Kidney tubule cell (primary cell): ENCODE measurements at places on chromosomes 16 and 17.

DNA sequence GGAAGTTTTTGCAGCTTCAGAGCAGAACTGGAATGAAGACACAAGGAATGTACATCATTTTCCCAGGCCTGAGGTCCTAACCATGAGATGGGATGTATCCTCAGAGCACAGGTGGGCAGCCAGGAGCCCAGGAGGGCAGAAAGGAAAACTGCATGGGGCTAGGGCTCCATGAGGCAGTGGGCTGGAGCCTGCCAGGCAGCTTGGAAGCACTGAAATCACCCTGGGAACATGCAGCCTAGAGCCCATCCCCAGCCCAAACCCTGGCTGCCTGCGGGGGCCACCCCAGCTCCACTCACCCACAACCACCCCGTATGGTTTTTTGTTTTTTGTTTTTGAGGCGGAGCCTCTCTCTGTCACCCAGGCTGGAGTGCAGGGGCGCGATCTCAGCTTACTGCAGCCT is 86.2 kb upstream of the SIAH1 start:
- DNase-seq = no peak

- DNase-seq = no peak
Observed at GRCh38 chr17:55219934-55220333, 44.8 kb upstream of the HLF start.

GRCh38 chr16:51161440-51162195 is 10.5 kb upstream of the SALL1 start:
- DNase-seq = peak; percentile 47

DNA sequence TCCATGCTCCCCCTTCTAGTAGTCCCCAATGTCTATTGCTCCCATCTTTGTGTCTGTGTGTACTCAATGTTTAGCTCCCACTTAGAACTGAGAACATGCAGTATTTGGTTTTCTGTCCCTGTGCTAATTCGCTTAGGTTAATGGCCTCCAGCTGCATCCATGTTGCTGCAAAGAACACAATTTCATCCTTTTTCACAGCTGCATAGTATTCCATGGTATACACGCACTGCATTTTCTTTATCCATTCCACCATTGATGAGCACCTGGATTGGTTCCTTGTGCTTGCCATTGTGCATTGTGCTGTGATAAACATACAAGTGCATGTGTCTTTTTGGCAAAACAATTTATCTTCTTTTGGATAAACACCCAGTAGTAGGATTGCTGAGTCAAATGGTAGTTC is 77.0 kb upstream of the HSBP1 start:
- DNase-seq = no peak

GRCh38 chr17:55454906-55455474 is 33.4 kb upstream of the MMD start:
- peak; percentile 75 for DNase-seq

DNA sequence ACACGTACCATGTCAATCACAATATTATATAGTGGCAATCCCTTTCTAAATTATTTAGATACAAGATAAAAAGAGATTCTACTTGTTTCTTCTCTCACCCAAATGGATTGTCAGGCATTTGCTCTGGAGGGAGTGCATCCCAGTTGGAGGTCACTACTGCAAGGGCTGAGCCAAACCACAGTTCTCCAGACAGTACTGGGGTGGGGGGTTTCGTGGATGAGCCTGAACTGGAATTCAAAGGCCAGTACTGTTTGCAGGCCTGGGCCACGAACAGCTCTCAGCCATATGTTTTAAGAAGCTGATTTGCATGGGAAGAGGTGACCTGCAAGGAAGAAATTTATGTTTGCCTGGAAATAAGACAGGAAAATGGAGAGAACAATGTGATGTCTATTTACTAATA is 314.9 kb downstream of the PMP22 start:
- no peak for DNase-seq

- DNase-seq = no peak
Observed at GRCh38 chr17:48589831-48590606, at the start of gene HOXB3. Gene HOXB3, minus strand, starts transcription at chr17:48590241. Its CDS starts 37,767 bp downstream, at chr17:48552474.

DNA sequence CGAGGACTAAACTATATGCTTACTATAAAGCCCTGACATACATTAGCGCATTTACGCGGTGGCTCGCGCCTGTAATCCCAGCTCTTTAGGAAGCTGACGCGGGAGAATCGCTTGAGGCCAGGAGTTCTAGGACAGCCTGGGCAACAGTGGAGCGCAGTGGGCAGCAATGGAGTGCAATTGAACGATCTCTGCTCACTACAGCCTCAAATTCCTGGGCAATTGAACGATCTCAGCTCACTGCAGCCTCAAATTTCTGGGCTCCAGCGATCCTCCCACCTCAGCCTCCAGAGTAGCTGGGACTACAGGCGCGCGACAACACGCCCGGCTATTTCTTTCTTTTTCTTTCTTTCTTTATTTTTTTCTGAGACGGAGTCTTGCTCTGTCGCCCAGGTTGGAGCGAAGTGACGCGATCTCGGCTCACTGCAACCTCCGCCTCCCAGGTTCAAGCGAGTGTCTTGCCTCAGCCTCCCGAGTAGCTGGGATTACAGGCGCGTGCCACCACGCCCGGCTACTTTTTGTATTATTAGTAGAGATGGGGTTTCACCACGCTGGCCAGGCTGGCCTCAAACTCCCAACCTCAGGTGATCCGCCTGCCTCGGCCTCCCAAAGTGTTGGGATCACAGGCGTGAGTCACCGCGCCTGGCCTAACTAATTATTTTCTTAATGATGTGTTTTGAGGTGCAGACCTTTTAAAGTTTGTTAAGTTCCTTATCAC is 506 bp upstream of the COG7 start:
- no peak for DNase-seq

GRCh38 chr17:19933221-19933620 is 44.4 kb downstream of the AKAP10 start:
- DNase-seq = peak; percentile 17

- DNase-seq = no peak
Observed at GRCh38 chr16:20760346-20760745, 3.5 kb upstream of the ACSM3 start.

DNA sequence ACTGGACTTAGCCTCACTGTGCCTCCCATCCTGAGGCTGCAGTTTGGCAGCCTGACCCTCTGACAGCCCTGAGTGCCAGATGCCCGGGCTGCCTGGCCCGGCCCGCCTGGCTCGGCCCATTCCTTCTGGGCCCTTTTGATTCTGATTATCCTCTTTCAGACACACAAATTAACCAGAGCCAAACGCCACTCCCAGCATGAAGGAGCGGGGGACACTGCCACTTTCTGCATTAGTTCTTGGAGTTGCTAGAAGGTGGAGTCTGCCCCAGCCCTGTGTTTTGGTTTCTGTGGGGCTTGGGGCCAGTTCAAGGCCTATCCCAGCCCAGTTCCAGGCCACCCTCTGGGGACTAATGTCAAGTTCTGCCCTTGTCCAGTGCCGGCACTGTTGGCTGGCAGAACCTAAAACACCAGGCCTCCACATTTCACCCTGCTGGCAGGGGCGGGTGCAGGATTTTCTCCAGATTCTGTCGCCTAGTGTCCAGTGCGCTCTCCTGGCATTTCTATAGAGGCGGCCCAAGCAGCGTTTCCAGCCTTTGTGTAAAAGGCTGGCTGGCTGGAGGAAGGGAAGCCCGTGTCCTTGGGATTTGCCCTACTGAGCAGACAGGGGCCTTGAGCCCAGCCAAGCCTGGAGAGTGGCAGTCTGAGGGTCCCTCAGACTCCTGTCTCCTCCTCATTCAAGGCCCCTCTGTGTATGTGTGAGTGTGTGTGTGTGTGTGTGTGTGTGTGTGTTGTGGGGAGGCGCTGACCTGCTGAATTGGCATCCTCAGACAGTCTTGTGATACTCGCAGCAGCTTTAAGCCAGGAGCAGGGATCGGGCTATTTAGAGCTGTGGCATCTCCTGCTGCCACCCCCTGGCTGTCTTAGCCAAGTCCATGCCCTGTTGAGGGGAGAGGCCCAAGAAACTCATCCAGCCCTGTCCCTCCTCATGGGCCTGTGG is 21.4 kb downstream of the PLCD3 start:
- no peak for DNase-seq

- peak; percentile 83 for DNase-seq
Observed at GRCh38 chr16:30997725-30998711, 12.4 kb downstream of the STX1B start.

DNA sequence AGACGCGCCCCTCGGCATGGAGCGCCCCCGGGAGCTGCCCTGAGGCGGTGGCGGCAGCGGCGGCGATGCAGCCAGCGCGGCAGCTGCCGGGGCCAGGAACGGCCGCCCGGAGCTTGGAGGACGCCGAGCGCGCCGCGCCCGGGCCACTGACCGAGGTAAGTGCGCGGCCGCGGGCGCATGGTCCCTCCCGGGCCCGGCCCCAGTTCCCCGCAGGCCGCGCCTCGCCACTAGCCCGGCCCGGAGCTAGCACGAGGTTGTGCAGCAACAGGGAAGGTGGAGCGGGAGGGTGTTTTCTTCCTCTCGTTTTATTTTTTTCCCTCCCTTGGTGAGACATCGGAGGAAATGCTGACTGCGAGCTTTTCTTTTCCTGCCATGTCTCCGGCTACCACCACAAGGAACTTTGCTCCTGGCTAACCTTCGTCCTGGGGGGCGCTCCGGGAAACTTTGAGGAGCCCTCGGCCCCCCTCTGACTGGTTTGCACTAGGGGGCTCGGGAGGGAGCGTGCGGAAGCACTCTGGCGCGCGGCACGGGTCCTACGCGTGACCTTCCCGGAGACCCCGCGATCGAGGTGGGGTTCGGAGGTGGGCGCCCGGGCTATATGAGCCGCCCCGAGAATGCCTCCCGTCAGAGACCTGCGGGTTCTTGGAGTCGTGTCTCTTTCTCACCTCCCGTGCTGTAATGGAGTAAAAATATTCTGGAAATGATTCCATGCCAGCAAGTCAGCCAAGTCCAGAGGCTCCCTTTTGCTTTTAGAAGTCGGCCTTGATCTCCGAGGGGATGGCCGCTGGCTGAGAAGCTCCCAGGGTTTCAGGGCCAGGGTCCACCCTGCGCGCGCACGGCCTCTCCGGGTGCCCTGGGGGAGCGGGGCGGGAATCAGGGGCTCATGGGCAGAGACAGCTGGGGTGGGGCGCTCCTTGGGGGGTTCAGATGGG is 868 bp downstream of the KCNJ12 start:
- peak; percentile 54 for DNase-seq

GRCh38 chr16:75080205-75081029 is 36.2 kb downstream of the LDHD start:
- peak; percentile 42 for DNase-seq

- no peak for DNase-seq
Observed at GRCh38 chr17:44919411-44919810, 4.1 kb upstream of the GFAP start.

DNA sequence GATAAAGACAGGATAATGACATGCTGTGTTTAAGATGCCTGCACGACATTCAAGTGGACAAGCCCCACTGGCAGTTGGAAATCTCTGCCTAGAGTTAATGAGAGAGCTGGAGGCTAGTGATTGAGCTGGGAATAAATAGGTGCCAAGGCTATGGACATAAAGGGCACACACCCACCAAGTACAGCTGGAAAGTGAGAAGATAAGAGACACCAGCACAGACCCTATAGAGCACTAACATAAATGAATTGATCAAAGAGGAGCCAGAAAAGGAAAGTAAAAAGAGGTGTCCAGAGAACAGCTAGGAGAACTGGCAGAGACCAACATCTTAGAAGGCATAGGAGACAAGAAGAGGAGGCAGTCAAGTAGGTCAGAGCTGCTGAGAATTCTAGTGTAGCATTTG is 101.2 kb downstream of the YPEL2 start:
- no peak for DNase-seq

DNA sequence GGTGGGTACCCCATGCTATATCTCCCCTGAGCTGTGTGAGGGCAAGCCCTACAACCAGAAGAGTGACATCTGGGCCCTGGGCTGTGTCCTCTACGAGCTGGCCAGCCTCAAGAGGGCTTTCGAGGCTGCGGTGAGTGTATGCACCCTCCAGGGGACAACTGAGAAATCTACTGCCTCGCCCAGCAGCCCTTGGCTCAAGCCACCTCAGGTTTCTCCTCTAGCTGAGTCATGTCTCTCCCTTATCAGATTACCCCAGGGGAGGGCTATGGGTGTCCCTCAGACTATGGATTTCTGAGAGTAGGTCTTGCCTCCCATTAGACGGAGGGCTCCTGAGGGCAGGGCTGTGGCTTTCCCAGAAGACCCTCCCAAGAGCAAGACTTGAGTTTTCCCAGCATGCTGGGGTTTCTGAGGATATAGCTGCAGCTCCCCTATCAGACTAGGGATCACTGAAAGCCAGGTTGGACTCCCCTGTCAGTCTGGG is 6.7 kb downstream of the NEK8 start:
- DNase-seq = no peak

GRCh38 chr17:55588446-55589242 is 77.4 kb upstream of the SMIM36 start:
- DNase-seq = no peak

- DNase-seq = peak; percentile 51
Observed at GRCh38 chr17:63841350-63842172, 924 bp downstream of the SMARCD2 start.

DNA sequence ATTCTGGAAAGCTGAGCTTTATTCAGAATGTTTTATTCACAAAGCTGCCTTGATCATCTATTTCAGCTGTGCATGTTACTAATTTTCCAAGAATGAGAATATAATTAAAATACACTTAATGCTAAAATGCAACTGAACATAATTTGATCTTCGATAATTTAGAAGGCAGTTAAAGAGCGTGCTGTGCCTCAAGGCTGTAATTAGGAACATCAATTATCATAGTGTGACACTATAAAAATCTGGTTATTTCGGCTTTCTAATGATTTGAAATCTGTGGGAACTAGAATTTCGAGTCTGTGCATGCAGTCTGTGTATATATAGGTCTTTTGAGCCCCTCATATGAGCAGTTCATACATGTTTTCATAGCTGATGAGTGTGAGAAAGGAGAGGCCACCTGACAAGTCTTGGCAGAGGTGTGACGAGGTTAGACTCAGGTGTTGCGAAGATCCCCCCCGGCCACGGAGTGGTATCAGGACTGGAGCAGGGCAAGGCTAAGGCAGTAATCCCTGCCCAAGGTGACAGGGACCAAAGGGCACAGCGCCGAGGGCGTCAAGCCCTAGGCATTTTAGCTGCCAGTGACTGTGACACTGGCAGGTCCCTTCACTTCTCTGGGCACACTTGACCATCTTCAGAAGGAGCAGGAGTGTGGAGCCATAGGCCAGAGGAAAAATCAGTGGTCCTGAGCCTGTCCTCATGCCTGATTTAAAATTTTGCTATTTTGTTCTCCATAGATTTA is 328.5 kb downstream of the SNX29 start:
- no peak for DNase-seq

GRCh38 chr16:21653571-21653970 is 1.2 kb upstream of the IGSF6 start:
- DNase-seq = no peak

- peak; percentile 15 for DNase-seq
Observed at GRCh38 chr17:67041941-67042899, 2.1 kb upstream of the CACNG1 start.

DNA sequence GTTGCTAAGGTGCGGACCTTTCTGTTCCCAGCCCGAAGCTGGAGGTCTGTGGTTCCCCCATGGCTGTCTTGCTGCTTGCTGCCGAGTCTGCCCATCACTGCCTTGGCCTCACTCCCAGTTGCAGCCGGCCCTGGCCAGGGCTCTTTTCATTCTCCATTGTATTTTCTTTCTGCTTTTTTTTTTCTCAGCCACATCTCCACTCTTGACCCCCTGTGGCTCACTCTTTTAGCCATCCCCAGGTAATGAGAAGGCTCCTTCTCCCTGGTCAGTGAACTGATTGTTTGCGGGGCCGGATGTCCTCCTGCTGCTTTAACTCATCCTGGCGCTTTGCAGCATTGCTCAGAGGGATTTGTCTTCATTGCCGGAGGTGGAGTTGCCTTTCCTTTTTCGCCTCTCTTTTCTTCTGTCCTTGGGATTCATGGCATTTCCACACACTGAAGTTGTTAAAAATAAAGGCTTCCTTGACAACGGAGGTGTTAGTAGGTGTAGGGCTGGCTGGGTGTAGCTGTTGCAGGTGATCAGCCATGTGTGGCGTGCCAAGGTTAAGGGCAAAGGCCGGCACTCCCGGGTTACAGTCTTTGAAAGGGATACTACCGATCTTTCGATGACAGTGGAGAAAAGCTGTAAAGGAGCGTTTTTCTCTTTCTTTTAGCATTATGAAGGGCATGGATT is 34.1 kb downstream of the MAP2K6 start:
- peak; percentile 84 for DNase-seq
